ENCODE measurements at places on chromosomes 6 and 20.

DNA sequence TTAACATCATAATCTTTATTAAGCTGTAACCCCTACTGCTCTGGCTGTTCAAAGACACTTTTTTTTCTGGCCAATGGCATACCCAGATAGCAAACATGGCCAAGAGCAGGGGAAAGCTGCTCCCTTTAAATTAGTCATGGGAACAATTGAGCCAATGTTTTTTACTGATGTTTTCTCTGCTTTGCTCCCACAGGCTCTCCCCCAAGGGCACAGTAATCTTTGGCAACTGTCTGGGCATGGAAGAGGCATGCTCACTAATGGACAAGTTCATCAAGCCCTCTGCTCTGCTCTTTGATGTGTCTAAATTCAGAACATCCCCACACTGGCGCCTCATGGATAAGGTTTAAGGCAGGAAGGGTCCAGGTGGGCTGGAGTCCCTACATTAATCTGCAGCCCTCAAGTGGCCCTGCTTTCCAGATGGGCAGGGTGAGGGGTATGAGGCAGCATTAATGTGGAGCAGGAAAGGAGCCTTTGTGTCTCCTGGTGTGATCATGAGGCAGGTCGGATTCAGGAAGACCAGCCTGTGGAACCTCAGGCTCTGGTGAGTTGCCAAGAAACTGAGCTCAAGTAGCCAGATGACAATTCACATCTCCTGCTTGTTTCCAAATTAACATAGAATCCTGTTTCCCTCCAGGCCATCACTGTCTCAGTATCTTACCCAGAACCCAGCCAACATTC is 227.0 kb upstream of the CST7 start:
- DNase-seq: no peak

DNA sequence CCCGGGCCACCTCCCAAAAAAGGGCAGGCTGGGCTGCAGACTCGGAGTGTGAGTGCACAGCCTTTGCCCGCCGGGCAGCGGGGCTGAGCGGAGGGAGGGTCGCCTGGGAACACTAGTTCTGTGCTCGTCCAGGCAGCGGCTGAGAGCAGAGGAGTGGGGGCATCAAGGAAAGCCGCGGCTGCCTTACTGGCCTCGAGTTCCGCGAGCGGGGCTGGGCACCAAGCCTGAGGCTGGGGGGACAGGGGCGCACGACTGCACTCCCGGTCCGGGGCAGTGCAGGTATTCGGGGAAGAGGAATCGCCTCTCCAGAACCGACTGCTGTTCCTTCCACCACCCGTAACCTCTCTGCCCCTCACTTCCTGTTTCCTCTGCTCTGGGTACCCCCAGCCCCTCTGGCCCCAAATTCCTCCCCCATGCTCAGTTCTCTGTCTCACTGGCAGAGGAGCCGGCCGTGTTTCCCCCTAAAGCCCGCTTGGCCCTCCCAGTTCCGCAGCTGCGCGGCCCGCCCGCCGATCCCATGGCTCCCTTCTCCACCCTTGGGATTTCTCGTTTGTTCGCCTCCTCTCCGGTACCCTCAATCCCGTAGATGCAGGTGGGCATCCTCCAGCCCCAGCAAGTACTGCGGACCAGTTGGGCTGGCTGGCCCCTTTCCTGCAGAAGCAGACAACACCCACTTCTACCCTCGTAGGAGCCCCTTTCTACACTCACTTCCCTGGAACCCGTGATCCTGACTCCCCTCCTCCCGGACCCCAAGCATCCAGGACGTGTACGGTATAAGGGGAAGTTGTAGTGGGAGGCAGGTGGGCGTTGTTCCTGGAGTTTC is 5.1 kb downstream of the RING1 start:
- DNase-seq: no peak

DNA sequence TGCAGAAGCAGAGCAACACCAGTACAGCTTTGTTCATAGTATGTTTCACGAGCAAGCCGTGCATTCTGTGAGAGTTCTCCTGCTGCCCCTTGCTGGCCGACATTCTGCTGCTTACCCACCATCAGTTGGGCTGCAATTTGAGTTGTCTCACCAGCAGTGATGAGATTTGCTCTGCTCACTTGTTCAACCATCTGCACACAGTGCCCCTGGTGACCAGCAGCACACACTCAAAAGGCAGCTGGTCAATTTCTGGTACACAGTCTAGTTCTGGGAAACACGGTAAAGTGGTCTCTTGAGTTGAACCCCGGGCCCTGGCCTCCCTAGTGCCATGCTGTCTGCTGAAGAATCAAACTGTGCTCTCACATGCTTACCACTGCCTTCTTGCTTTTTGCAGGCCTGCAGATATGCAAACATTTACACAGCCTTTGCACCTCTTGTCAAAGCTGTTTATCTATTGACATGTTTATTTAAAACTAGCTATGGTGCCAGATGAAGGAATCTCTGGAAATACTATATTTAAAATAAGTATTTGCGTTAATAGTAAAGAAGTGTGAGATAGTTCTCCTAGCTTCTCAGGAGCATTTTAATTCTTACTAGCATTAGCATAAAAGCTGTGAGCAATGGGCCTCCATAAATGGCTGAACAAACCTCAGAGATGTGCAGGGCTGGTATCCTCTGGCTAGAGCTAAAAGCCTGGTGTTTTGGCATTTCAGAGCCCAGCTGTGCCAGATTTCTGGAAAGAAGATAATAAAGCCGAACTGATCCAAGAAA is 234.3 kb downstream of the ARHGAP18 start:
- DNase-seq: no peak

DNA sequence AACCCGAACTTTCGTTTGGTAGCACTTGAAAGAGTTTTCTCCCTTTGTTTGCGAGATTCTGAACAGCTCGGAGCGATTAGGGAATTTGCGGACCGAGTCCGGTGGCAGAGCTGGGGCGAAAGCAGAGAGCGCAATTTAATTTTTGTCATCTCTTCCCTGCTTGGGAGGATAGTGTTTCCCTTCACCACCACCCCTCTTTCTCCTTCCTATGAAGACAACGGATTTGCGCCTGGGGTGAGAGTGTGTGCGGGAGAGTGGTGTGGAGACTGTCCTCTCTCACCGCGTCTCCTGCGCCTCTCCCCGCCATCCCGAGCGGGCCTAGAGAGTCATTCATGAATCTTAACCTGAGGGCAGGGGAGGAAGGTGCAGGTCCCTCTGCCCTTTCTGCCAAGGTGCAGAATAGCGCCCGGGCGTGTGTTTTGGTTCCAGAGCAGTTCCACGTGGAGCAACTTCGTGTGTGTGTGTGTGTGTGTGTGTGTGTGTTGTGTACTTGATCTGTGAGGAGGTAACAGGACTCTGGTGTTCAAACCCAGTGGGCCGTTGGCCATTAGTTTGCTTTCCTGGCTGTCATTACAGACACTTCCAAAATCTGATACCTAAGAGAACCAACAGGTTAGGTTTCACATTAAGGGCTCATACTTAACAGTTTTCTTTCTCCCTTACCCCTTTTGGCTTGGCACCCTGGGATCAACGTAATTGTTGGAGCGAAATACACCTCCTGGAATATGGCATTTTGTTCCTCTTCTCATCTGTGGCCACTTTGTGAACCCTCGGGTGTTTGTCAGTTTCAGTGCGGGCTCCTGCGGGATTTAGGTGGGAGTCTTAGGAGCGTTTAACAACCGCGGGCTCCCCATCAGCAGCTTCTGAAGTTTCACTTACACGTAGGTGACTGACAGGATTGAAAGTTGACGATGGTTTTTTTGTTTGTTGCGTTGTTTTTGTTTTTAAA is 1.8 kb downstream of the EYA4 start:
- DNase-seq: peak; percentile 25

- DNase-seq: no peak
Observed at GRCh38 chr20:40606660-40607059, 82.4 kb downstream of the MAFB start.

- DNase-seq: no peak
Observed at GRCh38 chr6:48834706-48835105, 628.3 kb downstream of the MMUT start.

- DNase-seq: no peak
Observed at GRCh38 chr6:111399626-111400025, 83.4 kb downstream of the REV3L start.
